ENCODE measurements at places on chromosomes 7 and 10.

DNA sequence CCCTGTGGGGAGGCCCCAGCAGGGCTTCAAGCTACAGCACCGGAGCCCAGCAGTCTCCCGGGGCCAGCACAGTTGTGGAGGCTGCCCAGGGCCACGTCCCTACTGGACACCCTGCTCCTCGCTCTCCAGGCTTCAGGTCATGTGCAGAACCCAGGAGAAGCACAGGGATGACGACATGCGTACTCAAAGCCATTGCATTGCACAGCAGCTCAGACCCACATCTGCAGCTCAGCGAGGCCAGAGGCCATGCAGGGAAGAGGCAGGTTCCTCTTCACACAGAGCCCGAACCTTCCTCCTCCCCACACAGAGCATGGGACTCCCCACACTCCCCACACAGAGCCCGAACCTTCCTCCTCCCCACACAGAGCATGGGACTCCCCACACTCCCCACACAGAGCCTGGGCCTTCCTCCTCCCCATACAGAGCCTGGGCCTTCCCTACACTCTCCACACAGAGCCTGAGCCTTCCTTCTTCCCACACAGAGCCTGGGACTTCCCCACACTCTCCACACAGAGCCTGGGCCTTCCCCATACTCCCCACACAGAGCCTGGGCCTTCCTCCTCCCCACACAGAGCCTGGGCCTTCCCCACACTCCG is 12.3 kb downstream of the CFAP46 start:
- DNase-seq = no peak

GRCh38 chr7:77326131-77326530 is 90.0 kb downstream of the GSAP start:
- DNase-seq = no peak

- DNase-seq = no peak
These were observed 638 bp downstream of the LIPA start for GRCh38 chr10:89250865-89251408.

- DNase-seq = no peak
These were observed 32.4 kb downstream of the SEMA3D start for GRCh38 chr7:85154282-85154937.

DNA sequence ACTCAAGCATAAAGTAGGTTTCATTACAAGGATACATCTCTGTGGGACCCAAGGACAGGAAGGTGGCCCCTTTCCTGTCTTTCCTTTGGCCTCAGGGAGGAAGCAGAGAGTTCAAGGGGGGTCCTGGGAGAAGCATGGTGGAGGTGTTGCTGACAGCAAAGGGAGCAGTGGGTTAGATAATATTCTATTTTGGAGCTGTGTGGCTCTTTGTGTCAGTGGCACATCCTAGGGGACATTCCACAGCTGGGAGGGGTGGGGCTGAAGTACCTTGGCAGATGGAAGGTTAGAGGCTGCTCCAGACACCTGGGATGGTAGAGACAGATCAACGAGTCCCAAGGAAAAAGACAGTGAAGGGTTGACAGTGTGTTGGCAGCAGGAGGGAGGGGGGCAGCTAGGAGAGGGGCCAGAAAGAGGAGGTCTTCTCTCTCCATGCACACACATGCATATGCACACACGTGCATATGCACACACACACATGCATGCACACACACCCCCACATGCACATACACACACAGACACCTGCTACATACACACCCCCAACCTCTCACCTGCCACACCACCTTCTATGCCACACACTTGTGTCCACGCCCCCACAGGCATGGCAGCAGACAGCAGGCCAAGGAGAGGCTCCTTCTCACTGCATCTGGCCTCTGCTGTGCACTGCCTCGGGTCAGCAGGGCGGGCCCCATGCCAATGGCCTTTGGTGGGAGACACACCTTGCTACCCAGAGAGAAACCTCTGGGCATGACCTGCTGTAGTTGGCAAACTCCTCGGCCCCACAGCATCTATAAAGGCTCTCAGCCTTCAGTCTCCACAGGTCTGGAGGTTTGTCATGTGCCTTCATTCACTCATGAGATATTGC is 5.6 kb upstream of the POLD2 start:
- DNase-seq = no peak

- no peak for DNase-seq
These were observed 4.9 kb downstream of the GATA3 start for GRCh38 chr10:8059191-8059936.

DNA sequence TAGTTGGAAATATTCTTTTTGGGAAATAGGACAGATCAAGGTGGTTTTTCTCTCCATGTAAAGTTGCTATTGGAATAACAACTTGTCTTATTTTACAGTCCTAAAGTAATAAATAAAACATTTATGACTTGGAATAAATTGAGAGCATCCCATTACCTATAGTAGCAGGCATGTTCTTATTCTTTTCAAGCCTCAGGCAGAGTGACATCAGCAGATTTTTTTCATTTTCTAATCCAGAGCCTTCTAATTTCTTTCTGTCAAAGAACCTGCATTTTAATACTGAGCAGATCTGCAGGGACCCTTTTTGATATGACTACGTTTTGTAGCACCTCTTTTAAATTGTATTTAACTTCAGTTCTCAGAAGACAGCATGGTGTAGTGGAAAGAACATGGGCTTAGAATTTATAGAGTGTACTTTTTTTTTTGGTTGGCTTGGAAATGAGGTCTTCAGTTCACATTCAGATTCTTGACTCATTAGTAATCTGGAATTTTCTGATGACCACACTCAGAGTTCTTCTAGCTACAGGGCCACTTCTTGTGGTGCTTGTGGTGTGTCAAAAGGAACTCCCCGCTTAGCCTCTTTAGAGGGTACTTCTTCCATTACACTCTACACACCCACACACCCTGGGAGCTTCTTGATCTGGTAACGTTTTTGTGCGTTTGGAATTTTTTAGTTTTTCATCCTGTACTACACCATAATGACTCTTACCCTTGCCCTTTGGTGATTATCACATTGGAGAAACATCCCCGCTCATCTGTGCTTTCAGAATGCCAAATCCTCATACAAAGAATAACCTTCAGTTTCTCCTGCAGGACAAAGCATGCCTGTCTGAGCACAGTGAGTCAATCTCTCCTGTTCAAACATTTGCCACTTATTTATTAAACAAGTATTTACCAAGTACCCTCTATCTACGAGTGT is 34.6 kb downstream of the AGK start:
- DNase-seq = peak; percentile 33

DNA sequence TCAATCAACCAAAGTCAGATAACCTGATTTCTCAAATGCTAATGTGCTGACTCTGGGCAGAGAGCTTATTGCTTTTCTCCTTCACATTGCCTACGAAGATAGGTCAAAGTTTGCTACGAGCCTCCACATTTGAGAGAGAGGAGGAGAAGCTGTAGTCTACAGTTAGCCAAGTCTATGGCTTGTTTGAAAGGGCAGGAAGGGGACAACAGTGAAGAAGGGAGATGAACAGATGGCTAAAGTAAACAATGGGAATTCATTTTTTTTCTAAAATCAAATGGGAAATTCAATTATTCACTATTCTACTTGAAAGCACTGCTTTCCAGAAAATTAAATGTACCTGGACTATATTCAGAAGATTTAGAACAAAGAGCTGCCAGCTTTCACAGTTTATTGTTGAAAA is 126.7 kb upstream of the C1QL3 start:
- no peak for DNase-seq

DNA sequence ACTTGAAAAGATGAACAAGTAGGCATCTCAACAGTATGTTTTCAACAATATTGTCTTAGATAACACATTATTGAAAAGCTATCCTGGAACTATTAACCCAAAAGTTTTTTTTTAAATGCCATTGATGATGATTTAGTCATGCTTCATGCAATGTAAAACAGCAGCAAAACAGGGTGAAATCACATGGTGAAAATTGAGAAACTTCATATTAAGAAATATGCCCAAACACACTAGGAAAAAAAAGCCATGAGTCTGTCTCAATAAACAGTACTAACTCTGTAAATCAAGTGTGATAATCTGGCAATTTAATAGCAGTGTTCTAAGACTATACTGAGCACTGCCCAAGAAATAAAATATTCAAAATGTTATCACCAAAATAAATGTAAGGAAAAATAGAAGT is 613.1 kb downstream of the KCNMA1 start:
- DNase-seq = no peak

GRCh38 chr7:14305233-14305866 is 315.9 kb upstream of the ETV1 start:
- no peak for DNase-seq

DNA sequence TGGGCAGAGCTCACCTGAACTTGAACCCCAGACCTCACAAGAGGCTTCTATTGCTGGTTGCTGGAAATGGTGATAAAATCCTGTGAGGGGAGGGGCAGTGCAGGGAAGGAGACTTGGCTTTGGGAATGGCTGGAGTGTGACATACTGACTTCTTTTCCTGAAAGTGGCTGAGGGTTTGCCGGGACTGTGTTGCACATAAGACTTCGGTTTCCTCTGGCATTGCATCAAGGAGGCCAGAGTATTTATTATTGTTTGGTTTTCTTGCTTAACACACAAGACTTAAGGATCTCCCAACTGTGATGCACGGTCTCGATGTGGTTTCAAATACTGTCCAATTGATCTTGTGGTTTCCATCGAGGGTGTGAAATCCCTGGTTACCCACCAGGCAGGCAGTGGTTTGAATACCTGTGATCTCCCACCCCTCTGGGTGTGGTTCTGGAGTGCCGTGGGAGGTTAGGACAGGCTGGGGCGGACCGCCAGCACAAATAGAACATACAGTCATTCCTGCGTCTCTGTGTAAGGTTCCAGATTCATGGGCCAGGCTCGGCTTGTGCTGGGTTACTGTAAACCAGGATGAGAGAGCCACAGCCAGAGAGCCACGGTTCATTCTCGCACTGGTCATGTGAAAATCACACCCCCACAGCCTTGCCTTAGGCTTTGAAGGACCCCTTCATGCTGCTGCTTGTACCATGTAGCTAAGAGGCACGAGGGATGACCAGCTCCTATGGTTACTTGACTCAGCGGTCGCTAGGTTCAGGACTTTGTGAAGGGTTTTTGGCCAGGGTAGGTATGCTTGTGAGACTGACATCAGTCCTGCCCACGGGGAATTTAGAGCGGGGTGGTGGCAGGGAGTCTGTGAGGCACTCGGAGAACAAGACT is 39.2 kb downstream of the WBP1L start:
- DNase-seq = no peak

- no peak for DNase-seq
These were observed 1.9 kb downstream of the DGKI start for GRCh38 chr7:137844677-137845425.

GRCh38 chr7:119748991-119749390 is 524.0 kb upstream of the KCND2 start:
- DNase-seq = no peak

GRCh38 chr7:27917774-27918314 is 177.9 kb downstream of the TAX1BP1 start:
- DNase-seq = no peak

GRCh38 chr10:119166118-119166500 is 595 bp upstream of the SFXN4 start:
- DNase-seq = no peak

GRCh38 chr7:133937786-133938185 is 189.4 kb upstream of the LRGUK start:
- DNase-seq = no peak

- DNase-seq = no peak
These were observed 38.5 kb upstream of the KDM7A start for GRCh38 chr7:140215281-140215680.

- no peak for DNase-seq
These were observed 35.2 kb upstream of the BMPER start for GRCh38 chr7:33870120-33870519.

- DNase-seq = no peak
These were observed 873.7 kb downstream of the NXPH1 start for GRCh38 chr7:9307131-9307530.

- DNase-seq = no peak
These were observed 228.1 kb downstream of the KIF20B start for GRCh38 chr10:89929282-89930026.

- DNase-seq = no peak
These were observed 135.1 kb downstream of the C10orf105 start for GRCh38 chr10:71584461-71584860.

GRCh38 chr10:54614072-54614471 is 187.0 kb downstream of the PCDH15 start:
- DNase-seq = no peak

- no peak for DNase-seq
These were observed 1268.3 kb downstream of the XPNPEP1 start for GRCh38 chr10:108655057-108655456.

DNA sequence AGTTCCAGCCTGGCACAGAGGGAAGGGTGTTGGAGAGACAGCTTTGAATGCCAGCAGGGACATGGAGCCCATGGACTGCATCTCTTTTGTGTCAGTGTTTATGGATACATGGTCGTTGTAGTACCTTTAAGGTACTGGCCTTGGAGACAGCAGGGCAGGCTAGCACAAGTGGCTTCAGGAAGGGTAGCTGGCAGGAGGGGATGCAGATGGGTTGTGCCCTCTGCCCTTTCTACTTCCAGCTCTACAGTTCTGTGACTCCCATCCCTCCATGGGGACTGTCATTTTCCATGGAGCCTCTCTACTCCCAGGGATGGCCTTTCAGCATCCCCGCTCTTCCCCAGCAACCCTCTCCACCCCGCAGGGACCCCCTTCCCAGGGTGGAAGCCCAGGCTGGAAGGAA is 25.1 kb downstream of the POLL start:
- no peak for DNase-seq

DNA sequence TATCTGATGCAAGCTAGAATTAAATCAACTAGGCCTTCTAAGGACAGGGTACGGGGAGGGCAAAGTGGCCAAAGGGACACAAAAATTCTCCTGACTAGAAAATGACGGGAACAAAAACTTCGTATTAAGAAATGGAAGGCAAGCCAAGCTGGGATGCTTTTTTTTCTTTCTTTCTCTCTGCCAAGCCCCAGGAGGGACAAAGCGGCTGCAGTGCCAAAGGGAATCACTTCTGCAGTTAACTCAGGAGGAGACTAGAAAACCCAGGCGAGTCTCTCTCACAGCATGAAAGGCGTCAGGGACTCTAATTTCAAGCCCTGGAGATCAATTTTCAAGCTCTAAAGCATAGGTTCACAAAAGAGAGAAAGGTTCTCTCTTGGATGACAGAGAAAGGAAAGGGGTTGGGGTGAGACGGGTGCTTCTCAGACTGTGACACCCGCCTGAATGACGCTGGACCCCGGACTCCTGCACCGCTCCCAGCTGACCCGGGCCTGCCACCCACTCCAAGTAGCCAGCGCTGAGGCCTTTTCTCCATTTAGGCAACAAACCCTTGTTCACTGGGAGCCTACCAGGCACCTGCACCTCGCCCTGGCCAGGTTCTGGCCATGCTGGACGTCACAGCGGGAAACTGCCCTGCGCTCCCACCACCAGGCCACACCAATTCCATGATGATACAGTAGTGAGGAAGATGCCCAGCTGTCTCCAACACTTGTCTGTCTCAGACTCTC is 56.5 kb downstream of the KIAA1549 start:
- DNase-seq = no peak

GRCh38 chr7:83613232-83613631 is 35.7 kb downstream of the SEMA3E start:
- no peak for DNase-seq

DNA sequence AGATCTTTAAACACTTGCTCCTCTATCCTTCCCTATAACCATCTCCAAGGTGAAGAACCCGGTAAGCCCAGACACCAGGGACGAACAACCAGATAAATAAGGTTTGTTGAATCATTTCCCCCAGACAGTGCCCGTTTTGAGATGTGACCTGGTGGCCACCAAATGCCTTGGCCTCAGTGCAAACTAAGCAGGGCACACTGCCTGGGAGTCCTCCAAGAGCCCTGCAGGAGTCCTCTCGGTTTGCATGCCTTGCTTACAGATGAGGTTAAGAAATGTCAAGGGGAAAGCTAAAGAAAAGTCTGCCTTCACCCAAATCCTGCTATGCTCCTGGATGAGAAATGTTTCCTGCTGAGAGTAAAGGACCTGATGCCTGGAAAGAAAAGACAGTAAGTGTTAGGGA is 31.6 kb downstream of the SLIT1 start:
- DNase-seq = no peak

- DNase-seq = no peak
These were observed 59.4 kb upstream of the CAMK2B start for GRCh38 chr7:44384586-44385433.

All from activated CD4-positive, alpha-beta T cell treated with anti-CD3 and anti-CD28 coated beads for 24 hours (primary cell).